Stimulated activated CD4-positive, alpha-beta T cell treated with anti-CD3 and anti-CD28 coated beads, TNF-alpha, amount 100 ng/mL, for 1 hour (primary cell): ENCODE measurements at places on chromosomes 7 and 10.

DNA sequence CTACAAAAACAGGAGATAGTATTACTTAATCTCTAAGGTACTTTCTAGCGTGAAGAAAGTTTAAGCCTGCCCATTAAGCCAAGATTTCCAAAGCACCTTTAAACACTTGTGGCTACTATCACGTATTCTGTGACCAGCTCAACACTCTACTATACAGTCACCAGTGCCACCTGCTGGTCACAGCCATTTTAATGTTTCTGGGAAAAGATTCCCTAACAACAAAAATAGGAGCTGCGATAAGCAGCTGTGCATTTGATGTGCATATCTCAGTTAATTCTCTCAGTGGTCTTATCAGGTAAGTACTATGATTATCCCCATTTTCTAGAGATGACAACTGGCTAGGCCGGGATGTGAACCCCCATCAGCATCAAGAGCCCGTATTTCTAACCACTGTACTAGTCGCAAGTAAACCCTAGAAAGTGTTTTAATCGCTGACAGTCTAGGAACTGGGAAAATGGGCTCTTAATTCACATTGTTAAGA is 860 bp downstream of the SEC31B start:
- peak; percentile 39 for DNase-seq

DNA sequence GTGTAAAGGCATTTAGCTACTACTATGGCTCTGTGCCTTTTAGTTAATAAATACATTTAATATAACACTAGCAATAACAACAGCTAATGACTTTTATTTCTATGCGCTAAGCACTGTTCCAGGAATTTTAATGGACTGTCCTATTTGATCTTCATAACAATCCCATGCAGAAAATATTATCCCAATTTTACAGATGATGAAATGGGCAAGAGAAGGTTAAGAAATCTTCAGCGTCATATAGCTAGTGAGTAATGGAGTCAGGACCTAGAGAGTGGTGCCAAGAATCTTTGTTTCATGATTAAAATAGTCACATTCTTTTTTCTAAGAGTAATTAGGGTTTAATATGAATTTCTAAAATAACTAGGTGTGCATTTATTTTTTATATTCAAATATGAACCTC is 32.4 kb downstream of the ACTA2 start:
- DNase-seq: no peak

DNA sequence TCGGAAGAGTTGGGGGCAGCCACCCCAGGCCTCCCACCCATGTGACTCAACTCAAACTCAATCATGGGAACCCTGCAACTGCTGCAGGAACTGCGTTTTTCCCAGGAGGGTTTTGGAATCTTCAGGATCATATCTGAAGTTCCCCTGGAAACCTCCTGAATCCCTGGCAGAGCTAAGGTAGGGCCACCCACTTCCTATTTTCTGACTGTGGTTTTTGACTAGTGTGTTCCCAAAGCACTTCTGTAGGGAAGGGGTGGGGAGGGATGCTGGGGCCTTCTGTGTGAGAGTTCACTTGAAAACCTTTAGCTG is 127.6 kb upstream of the UNC5B start:
- no peak for DNase-seq

- DNase-seq: no peak
These were observed 133.2 kb downstream of the CFAP58 start for GRCh38 chr10:104486803-104487202.

DNA sequence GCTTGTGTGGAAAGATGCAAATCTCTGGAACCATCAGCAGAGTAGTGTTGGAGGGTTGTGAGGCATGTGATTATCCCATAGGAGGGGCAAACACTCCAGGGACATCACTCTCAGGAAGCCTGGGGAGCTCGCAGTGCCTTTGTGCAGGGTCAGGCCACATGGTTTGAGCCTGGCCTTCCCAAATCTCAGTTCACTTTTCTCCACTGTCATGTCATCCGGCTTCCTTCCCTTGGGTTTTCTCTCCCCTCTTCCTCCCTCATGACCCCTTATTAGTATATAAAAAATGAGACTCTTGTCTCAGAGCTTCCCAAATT is 20.4 kb downstream of the TSPAN14 start:
- no peak for DNase-seq
